Caco-2 (cell line): ENCODE measurements at places on chromosomes 1 and 21.

GRCh38 chr21:44529011-44529421, 11.0 kb downstream of the KRTAP10-1 start:
- H3K27me3 ChIP-seq, result no peaks in the 10 kb centered on the region
- H3K27ac ChIP-seq, result no peak overlapping the region
- H3K4me3 ChIP-seq, result no peak overlapping the region

DNA sequence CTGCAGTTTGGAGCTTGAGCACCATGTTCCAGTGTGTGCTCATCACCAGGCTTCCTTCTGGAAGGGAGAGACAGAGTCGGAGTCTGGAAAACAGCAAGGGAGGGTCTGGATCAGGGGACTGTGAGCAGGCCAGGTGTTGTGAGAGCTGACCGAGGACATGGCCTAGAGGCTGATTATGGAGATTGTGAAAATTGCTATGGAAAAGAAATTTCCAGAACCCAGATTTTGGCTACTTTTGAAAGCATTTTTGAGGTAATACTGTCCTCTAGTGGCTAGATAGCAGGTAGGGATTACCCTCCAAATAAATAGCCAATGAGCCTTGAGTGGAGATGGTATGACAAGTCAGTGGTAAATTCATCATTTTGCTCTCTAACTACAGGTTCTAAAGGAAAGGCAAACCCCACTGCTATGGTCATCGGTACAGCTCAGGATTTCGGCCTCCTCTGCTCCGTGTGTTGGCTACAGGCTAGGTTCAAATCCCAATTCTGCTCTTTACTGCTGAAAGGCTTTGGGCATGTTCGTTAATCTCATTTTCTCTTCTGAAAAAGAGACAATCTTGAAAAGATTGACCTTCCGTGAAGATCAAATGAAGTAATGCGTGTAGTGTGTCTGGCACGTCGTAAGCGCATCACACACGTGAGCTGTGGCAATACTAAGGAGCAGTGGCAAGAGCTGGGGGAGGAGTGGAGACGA, 1.0 kb upstream of the HAO2 start:
- DNase-seq, result peak; percentile 21
- no peaks in the 10 kb centered on the region for H3K27me3 ChIP-seq
- no peaks in the 10 kb centered on the region for H3K36me3 ChIP-seq
- H3K4me3 ChIP-seq, result no peak overlapping the region

DNA sequence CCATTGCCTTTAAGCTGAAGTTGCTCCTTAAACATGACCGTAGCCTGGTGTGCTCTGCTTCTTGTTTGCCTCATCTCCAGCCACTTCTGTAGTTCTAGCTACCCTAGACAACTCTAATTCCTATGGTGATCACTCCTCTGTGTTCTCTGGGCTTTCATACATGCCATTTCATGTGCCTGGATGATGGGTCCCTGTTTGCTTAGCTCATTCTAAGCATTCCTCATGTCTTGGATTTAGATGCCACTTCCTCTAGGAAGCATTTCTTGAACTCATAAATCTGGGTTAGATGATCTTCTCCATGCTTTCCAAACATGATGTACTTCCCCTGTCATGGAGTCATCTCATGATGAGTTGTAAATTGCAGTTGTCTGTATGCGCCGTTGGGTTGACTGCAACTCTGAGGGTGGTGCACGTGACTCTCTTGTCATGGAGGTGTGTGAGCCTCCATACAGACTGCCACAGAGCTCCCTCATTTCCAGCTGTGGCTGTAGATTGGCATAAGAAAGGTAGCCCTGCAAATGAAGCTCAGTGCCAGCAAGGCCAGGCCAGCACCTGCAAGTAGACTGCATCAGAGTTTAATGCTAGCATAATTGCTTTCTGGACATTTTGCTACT, 77.2 kb downstream of the LAMC1 start:
- H3K27ac ChIP-seq, result no peak overlapping the region
- no peak overlapping the region for H3K4me3 ChIP-seq
- H3K4me1 ChIP-seq, result peaks cover 86% of the 10 kb centered on the region
- DNase-seq, result no peak

GRCh38 chr1:996851-997712, 2.8 kb downstream of the HES4 start:
- H3K4me1 ChIP-seq, result peaks cover 19% of the 10 kb centered on the region
- no peaks in the 10 kb centered on the region for H3K27me3 ChIP-seq
- no peak overlapping the region for H3K4me3 ChIP-seq
- no peak overlapping the region for H3K27ac ChIP-seq

DNA sequence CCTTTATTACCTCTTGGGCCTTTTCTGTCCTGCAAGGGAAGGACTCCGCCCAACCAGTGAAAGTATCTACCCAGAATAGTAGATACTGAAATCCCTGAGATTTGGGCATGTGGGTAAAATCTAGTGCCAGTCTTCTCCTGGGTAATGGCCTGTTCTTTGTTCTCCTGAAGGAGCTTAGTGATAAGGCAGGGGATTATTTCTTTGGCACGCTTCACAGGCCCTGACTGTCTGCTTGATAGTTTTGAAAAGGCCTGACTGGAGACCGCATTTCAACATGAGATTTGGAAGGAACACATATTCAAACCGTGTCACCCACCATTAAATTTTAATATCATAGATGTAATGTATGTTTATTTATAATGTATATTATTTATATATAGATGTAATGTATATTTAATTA, 48.9 kb downstream of the RASAL2 start:
- H3K27me3 ChIP-seq, result no peaks in the 10 kb centered on the region
- no peak for DNase-seq
- H3K4me1 ChIP-seq, result 0 out of 2 replicates have a peak, but pooled peaks cover 4% of the 10 kb centered on the region
- no peak overlapping the region for H3K4me3 ChIP-seq

- H3K36me3 ChIP-seq, result no peaks in the 10 kb centered on the region
- H3K27ac ChIP-seq, result no peak overlapping the region
- H3K27me3 ChIP-seq, result no peaks in the 10 kb centered on the region
- no peak for DNase-seq
- H3K4me1 ChIP-seq, result no peaks in the 10 kb centered on the region
Measured at GRCh38 chr1:40305451-40305850, 11.6 kb downstream of the COL9A2 start.

DNA sequence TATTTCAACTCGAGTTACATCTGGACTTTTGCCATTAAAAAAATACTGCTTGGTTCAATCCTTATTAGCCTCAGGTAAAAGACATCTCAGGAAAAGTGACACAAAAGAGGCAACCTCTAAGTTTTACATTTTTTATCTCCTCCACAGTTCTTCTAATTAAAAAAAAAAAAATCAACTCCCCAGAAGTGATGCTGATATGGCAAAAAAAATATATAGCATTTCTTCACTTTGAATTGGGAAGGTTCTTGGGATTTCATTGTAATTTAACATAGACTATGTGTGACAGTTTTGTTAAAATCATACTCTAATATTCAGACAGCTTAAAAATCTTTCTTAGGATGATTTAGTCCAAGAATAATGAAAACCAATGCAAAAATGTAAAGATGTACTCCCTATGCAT, 87.9 kb downstream of the LRRC8C start:
- H3K27ac ChIP-seq, result no peak overlapping the region
- H3K27me3 ChIP-seq, result no peaks in the 10 kb centered on the region
- DNase-seq, result no peak
- no peak overlapping the region for H3K4me3 ChIP-seq
- no peaks in the 10 kb centered on the region for H3K4me1 ChIP-seq

DNA sequence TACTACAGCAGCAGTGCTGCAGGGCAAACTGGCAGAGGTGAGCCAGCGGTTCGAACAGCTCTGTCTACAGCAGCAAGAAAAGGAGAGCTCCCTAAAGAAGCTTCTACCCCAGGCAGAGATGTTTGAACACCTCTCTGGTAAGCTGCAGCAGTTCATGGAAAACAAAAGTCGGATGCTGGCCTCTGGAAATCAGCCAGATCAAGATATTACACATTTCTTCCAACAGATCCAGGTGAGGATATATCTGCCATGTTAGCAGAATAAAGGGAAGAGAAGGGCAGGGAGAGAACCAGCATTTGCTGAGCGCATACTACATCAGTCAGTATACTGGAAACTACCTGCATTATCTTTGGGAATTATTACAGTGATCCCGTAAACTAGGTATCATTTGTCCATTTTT, 130.0 kb upstream of the BMP8A start:
- no peaks in the 10 kb centered on the region for H3K36me3 ChIP-seq
- H3K4me3 ChIP-seq, result no peak overlapping the region

DNA sequence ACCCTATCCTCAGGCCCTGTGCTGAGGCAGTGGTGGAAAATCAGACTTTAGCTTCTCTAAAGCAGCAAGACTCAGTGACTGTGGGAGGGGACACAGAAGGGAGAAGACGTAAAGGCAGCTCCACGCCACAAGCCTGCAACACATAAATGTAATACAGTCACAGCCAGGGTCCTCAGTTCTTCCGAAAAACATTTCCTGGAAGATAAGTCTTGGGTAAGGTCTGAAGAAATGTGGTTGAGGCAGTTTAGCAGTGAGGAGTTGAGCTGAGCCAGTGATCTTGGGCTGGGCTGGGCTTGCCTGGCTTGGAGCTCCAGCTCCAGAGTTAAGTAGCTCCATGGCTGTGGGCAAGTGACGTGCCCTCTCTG, 127.8 kb upstream of the ADAR start:
- no peaks in the 10 kb centered on the region; the same call in 1 of the 2 replicates for H3K27me3 ChIP-seq
- H3K36me3 ChIP-seq, result no peaks in the 10 kb centered on the region
- no peak overlapping the region for H3K27ac ChIP-seq
- no peak for DNase-seq

DNA sequence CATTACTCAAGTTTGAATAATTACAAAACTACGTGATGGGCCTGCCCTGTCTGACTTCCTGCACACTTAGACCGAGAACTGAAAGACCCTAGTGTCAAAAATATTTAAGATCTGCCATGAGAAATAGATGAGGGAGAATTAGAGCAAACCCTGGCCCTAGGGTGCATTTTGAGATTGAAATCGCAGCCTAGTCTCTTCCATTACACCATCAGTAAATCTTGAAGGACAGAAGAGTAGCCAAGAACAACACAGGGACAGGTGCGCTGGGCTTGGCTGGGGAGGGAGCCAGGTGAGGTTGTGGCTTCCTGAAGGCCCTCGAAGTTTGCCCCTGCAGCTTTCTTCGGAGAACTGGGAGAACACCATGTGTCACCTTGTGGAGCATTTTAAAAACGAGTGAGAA, 36.7 kb upstream of the KIF26B start:
- no peaks in the 10 kb centered on the region for H3K4me1 ChIP-seq
- no peak for DNase-seq
- no peaks in the 10 kb centered on the region for H3K27me3 ChIP-seq
- no peak overlapping the region for H3K4me3 ChIP-seq
- no peak overlapping the region for H3K27ac ChIP-seq
- no peaks in the 10 kb centered on the region for H3K36me3 ChIP-seq

- no peaks in the 10 kb centered on the region for H3K4me1 ChIP-seq
- H3K27me3 ChIP-seq, result no peaks in the 10 kb centered on the region
- no peak overlapping the region for H3K27ac ChIP-seq
- no peak overlapping the region for H3K4me3 ChIP-seq
- DNase-seq, result no peak
- no peaks in the 10 kb centered on the region for H3K36me3 ChIP-seq
Measured at GRCh38 chr1:240905225-240905765, 293.3 kb upstream of the GREM2 start.

DNA sequence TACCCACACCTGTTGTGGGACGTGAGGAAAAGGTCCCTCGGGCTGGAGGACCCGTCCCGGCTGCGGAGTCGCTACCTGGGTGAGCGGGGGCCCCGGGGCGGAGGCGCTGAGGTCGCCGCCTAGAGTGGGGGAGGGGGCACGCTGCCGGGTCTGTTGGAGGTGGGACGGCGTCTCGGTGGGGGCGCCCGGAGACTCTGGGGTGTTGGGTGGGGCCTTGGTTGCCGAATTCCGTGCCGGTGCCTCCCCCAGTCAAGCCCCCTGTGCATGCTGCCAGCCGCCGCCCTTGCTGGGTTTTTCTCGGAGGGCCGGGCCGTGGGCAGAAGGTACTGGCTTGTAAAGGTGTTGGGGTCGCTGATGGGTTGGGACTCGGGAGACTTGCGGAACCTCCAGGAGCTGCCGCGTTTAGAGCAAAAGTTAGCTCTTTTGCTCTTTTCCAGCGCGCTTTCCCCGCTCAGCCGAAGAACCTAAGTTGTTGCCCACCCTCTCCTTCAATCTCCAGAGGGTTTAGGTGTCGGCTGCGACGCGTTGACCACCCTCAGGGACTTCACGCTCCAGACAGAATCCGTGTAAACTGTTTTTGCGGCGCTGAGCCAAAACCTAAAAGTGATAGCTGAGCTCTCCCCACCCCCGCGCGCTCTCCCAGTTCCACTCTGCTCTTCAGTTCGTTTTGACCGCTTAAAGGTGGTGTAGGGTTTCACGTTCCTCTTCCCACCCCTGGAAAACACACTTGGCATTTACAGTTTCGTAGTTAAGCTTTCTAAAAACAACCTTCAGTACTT, at the start of gene MPC2:
TSS of gene MPC2 (minus strand) at position 143 of the 779 bp plus-strand sequence. CDS start 1,231 bp downstream, outside the sequence.
- H3K4me3 ChIP-seq, result peak within 1 kb of the TSS; percentile 66
- peaks cover 15% of the 10 kb centered on the region; the same call in 1 of the 2 replicates for H3K4me1 ChIP-seq
- peak; percentile 74 for DNase-seq
- H3K36me3 ChIP-seq, result 0 out of 2 replicates have a peak, but pooled peaks cover 1% of the 10 kb centered on the region

DNA sequence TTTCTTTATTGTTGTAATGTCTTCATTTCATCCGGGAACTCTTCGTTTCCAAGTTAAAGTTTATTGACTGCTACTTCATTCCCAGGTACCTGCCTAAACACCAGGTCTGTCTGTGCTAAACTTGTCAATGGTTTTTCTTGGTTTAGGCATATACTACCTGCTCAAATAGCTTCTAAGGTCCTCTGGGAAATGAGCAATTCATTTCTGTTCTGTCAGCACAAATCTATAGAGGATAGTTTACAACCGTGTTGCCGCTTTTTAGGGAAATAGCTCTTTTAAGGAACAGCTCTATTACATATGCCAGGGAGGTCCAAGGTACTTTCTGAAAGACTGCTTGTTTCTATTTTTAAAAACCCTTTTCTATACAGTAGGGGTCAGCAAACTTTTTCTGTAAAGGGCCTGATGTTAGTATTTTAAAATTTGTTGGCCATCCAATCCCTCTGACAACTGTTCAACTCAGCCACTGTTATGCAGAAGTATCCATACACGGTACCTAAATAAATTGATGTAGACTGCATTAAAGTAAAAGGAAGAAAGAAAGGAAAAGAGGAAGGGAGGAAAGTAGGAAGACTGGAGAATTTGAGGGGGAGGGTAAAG, 222.7 kb upstream of the PTBP2 start:
- no peaks in the 10 kb centered on the region for H3K36me3 ChIP-seq
- no peak overlapping the region for H3K4me3 ChIP-seq
- H3K27me3 ChIP-seq, result no peaks in the 10 kb centered on the region
- no peak for DNase-seq
- H3K4me1 ChIP-seq, result no peaks in the 10 kb centered on the region
